ENCODE measurements at places on chromosomes 2 and 18. TPM values are rescaled to one million over a fixed set of nuclear protein-coding genes. Genes with fewer than 3 reads are reported as not detected.

- DNase-seq = no peak
Observed at GRCh38 chr2:237125967-237126366, 40.3 kb downstream of the COPS8 start.

- DNase-seq = peak; percentile 43
Observed at GRCh38 chr18:73594749-73595148, 552.9 kb downstream of the FBXO15 start.

GRCh38 chr2:207330912-207331311, 165.2 kb upstream of the KLF7 start:
- peak; percentile 82 for DNase-seq

GRCh38 chr2:184596819-184597411, 1.4 kb upstream of the ZNF804A start:
- DNase-seq = peak; percentile 26

The NEMP2 gene
- total RNA-seq = 7.0 TPM

The RSAD2 gene
- total RNA-seq = 6.9 TPM

DNA sequence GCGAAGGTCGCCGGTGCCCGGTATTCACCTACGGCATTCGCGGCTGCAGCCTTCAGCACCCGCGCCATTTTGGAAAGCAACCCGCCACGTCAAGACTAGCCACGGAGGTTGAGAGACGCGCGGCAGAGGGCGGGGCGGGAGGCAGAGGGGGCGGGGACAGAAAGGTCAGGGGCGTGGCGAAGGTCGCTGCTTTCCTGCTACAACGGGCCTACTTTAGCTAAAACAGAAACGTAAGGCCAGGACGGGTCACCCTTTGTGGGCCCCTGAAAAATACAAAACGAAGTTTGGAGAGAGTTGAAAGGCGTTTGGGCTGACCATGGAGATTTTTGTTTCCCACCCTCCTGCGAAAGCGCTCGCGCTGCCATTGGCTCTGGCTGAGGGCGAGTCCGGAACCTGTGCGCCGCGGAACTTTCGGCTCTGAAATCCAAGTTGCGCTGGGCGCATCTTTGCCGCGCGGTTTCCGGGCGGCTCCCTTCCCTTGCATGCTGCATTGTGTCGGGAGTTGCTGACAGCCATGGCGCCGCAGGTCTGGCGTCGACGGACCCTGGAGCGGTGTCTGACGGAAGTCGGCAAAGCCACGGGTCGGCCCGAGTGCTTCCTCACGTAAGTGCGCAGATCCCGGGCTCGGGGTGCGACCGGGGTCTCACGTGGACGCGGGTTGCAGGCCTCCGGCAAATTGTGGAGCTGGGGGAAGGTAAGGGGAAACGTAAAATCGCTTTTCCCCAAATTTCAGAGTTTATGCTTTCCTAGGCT, at the start of the genes MCEE and MPHOSPH10:
Gene MCEE, minus strand, starts transcription at position 78 of the 753 bp plus-strand sequence. Its CDS starts 10 bp downstream, at position 68.
Gene MPHOSPH10, plus strand, starts transcription at position 483 of the 753 bp plus-strand sequence. Its CDS starts 32 bp downstream, at position 515.
- DNase-seq = peak; percentile 89

GRCh38 chr18:3982541-3982940, 472.6 kb downstream of the DLGAP1 start:
- DNase-seq = no peak

DNA sequence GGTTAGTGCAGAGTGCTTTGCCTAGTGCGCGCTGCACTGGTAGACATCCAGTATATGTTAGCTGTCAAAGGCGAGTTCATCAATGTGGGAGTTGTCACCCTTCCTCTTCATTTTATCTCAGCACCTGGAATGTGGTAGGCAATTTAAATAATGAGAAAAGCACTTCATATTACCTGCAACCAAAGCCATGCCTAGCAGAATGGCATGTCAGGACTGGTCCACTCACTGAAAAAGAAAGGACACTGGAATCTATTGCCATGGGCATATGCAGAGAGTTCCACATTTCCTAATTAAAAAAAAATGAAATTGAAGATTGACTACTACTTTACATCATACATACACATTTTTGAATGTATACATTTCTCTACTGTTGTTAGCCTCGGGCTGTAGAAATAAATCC, 139.6 kb downstream of the PAX3 start:
- no peak for DNase-seq

GRCh38 chr18:25299426-25300300, 52.3 kb downstream of the ZNF521 start:
- DNase-seq = no peak

The CCDC141 gene
- not detected for total RNA-seq

GRCh38 chr2:626491-627339, 50.5 kb downstream of the TMEM18 start:
- no peak for DNase-seq

GRCh38 chr2:70639841-70640436, 86.3 kb upstream of the TGFA start:
- no peak for DNase-seq

The HEATR5B gene
- total RNA-seq = 2.9 TPM

The ZNF521 gene
- total RNA-seq = 5.0 TPM

GRCh38 chr2:156481312-156481711, 45.1 kb downstream of the GPD2 start:
- no peak for DNase-seq

GRCh38 chr18:12694032-12694431, 8.5 kb downstream of the CEP76 start:
- DNase-seq = no peak

DNA sequence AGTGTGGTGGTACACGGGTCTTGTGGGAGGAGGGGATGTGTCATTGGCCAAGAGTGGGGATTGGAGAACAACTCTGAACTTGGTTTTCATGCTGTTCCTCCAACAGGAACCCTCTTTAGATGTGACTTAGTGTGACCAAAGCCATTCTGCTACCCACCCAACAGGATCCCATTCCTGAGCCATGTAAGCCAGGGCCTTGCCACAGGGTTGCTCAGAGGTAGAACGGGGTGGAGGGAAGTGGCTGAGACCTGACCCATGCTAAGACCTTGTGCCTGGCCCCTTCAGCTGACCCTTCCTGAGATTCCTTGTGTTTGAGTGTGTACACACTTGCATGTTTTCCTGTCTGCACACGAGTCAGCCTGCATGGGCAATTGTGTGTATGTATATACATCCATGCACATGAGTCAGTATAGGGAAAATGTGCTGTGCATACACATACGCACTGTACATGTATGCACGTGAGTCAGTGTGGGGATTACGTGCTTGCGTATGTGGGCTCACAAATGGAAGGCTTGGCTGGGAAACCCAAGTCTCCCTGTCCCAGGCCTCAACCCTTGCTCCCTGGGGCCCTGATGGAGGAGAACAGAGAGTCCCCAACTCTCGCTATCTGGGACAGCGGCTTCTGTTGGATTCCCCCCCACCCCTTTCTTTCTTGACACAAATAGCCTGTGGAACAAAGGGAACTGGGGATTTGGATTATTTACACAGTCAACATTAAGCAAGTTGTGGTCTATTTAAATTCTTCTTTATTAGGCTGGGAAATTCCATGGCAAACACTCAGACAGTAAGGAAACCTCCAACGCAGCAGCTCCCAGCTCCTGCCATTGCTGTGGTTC, 339.8 kb downstream of the DYSF start:
- DNase-seq = no peak

- DNase-seq = no peak
Observed at GRCh38 chr2:48545244-48545643, 15.3 kb downstream of the STON1 start.
